ENCODE measurements at places on chromosomes 13 and 19. TPM values are rescaled to one million over a fixed set of nuclear protein-coding genes. Genes with fewer than 3 reads are reported as not detected.

- no peak for DNase-seq
Observed at GRCh38 chr13:26050568-26051230, 1.1 kb downstream of the SHISA2 start.

GRCh38 chr19:13069415-13070359 is 33.0 kb downstream of the LYL1 start:
- no peak for DNase-seq

DNA sequence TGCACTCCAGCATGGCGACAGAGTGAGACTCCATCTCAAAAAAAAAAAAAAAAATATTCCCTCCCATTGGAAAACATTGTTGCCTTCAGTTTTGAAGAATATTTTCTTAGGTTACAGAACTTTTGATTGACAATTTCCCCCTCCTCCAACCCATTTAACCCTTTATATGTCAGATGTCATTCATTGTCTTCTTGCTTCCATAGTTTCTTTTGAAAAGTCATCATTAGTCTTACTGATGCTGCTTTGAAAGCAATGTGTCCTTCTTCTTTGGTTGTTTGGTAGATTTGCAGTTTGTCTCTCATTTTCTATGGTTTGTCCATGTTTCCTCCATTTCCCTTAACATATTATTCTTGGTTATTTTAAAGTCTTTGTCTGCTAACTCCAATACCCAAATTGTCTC is 25.4 kb downstream of the ZNF558 start:
- no peak for DNase-seq

DNA sequence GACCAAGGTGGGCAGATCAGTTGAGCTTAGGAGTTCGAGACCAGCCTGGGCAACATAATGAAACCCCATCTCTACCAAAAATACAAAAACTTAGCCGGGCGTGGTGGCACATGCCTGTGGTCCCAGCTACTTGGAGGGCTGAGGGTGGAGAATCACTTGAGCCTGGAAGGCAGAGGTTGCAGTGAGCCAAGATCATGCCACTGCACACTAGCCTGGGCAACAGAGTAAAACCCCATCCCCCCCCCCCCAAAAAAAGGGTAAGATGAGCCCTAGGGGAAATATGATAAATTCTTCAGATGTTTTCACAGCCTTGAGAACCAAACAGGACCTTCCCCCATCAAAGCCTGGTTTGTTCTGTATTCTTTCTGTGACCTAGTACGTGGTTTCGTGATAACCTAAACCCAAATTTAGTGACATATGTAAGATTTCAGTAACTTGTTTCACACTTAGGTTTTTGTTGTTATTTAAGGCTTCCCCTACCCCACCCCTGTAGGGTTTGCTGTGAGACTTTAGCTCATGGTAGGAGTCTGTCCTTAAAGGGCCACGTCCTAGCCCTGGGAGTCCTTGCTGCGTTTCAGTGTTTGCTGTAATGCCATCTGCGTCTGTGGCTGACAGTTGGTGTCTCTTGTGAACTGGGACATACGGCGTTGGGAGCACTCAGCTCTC is 49.6 kb downstream of the MYO9B start:
- no peak for DNase-seq

DNA sequence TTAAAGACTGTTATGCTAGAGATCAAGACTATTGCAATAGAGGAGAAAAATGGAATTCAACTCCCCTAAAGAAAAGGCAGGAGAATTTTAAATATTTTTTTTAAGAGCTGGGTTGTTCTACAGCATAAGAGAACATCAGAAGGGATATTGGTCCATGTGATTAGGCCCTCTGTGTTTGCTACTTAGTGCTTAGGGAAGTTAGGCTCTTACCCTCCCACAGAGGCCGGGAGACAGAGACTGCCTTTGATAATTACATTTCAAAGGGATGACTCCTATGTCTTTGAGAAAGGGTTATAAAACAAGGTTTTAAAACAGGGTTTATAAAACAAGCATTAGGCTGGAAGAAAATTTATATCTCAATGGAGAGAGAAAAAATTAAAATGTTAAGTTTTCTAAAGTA is 1248.1 kb upstream of the PCDH20 start:
- DNase-seq: no peak

DNA sequence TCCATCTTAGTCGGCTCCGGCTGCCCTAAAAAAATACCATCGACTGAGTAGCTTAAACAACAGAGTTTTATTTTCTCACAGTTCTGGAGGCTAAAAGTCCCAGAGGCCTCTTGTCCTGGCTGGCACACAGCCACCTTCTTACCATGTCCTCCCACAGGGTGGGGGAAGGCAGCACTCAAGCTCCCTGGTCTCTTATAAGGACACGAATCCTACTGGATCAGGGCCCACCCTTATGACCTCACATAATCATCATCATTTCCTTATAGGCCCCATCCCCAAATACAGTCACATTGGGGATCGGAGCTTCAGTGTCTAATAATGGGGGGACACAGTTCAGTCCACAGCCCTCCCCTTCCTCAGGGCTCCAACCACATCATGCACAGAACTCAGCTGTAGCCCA is 2.6 kb upstream of the TUBA3C start:
- DNase-seq: no peak

DNA sequence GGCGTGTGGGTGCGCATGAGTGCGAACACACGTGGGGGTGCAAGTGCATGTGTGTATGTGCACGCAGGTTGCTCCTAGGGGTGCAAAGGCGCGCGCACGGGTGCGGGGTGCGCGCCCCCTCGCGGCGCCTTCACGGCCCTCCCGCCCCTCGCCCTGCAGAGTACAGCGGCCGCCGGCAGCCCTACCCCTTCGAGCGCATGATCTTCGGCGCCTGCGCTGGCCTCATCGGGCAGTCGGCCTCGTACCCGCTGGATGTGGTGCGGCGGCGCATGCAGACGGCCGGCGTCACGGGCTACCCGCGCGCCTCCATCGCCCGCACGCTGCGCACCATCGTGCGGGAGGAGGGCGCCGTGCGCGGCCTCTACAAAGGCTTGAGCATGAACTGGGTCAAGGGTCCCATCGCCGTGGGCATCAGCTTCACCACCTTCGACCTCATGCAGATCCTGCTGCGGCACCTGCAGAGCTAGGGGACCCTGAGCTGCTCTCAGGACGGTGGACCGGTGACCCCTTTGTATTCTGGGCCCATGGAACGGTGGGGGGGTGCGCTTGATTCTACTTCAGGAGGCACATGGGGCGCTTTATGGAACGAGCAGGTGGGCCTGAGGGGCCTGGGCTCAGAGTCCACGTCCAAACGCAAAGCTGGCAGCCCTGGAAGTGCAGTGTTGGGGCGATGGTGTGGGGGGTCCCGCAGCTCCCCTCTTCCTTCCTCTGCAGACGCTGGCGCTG is 27.7 kb downstream of the TMEM161A start:
- DNase-seq: no peak

- DNase-seq: no peak
Observed at GRCh38 chr13:60258349-60258748, 94.6 kb upstream of the DIAPH3 start.

GRCh38 chr13:101942535-101943157 is 459.2 kb downstream of the FGF14 start:
- no peak for DNase-seq

DNA sequence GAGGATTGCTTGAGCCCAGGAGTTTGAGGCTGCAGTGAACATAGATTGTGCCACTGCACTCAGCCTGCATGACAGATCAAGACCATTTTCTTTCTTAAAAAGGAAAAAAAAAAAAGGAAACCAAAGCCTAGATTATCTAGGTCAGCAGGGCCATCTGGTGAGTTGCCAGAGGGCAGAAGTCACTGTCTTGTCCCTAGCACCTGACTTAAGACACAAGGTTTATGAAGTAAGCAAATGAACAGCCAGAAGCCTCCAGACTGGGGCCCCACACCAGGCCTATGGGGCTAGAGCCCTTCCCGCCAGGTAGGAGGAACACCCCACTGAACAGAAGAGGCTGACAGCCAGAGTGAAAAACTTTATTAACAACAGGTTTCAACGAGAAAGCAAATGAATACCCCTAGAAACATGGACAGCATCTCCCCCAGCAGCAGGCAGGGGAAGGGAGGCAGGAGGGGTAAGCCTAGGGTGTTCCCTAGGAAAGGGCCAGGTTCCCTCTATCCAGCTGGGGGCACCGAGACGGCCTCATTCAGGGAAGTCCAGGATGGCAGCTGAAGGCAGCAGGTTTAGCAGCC is 1.2 kb downstream of the WDR83 start:
- no peak for DNase-seq

- DNase-seq: peak; percentile 65
Observed at GRCh38 chr13:113145911-113146598, 12.4 kb upstream of the PROZ start.

GRCh38 chr13:40975441-40975840 is 43.7 kb downstream of the ELF1 start:
- DNase-seq: no peak

DNA sequence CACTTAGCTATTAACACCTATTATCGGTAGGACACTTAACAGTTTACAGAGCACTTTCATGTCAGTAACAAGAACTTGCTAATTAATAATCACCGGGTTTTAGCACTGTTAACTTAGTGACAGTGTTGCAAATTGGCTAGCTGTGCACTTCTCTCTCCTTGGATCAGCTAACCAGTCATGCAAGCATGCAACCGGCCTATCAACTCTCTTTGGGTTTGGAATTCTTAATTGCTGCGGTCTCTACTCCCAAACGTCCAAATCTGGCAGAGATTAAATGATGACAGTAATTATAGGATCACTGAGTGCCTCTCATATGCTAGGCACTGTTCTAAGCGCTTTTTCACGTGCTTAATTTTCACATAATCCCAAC is 1.2 kb downstream of the EPS15L1 start:
- no peak for DNase-seq

- DNase-seq: no peak
Observed at GRCh38 chr19:28737021-28737895, 475.7 kb downstream of the UQCRFS1 start.

ZNF599 gene
- total RNA-seq: 3.0 TPM

GPX4 gene
- total RNA-seq: 920 TPM

MEGF8 gene
- 25.8 TPM for total RNA-seq

TEAD2 gene
- 48.3 TPM for total RNA-seq

LONP1 gene
- total RNA-seq: 63.9 TPM

PALM3 gene
- total RNA-seq: not detected

ZNF132 gene
- total RNA-seq: 4.0 TPM

All from mesenteric fat pad (tissue), 1 donor.